ENCODE measurements at places on chromosomes 16 and 17.

DNA sequence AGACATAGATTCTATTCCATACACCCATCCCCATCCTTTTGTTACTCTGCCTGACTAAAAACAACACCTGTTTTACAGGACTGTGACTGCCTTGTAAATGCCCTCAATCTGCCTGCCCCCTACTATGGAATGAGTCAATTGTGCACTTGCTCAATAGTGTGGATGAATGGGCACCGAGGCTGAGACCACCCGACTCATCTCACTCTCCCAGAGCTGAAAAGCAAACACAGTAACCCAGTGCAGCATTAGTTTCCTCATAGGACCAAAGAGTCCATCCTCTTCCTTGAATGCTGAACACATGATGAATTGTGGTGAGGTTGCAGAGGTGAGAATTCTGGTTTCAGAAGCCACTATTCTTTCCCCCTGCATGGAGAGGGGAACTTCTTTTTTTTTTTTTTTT lies 233.7 kb downstream of the ZFHX3 start:
- DNase-seq: no peak

GRCh38 chr16:11472851-11473250 lies 113.9 kb downstream of the LITAF start:
- DNase-seq: no peak

- no peak for DNase-seq
Observed at GRCh38 chr17:79298799-79299198, 224.2 kb downstream of the ENGASE start.

- DNase-seq: no peak
Observed at GRCh38 chr16:31487071-31487719, 4.3 kb downstream of the SLC5A2 start.

- DNase-seq: no peak
Observed at GRCh38 chr16:57303910-57304168, 19.4 kb upstream of the PLLP start.

GRCh38 chr16:26777821-26778220 lies 288.9 kb upstream of the C16orf82 start:
- no peak for DNase-seq

Measured in NCI-H1694 (cell line).